Activated CD4-positive, CD25-positive, alpha-beta regulatory T cell (primary cell): ENCODE measurements at places on chromosomes 5 and 9.

GRCh38 chr5:114612406-114612805, 250.5 kb downstream of the KCNN2 start:
- no peak for DNase-seq

GRCh38 chr9:124471761-124472160, 21.5 kb downstream of the ADGRD2 start:
- DNase-seq: no peak

DNA sequence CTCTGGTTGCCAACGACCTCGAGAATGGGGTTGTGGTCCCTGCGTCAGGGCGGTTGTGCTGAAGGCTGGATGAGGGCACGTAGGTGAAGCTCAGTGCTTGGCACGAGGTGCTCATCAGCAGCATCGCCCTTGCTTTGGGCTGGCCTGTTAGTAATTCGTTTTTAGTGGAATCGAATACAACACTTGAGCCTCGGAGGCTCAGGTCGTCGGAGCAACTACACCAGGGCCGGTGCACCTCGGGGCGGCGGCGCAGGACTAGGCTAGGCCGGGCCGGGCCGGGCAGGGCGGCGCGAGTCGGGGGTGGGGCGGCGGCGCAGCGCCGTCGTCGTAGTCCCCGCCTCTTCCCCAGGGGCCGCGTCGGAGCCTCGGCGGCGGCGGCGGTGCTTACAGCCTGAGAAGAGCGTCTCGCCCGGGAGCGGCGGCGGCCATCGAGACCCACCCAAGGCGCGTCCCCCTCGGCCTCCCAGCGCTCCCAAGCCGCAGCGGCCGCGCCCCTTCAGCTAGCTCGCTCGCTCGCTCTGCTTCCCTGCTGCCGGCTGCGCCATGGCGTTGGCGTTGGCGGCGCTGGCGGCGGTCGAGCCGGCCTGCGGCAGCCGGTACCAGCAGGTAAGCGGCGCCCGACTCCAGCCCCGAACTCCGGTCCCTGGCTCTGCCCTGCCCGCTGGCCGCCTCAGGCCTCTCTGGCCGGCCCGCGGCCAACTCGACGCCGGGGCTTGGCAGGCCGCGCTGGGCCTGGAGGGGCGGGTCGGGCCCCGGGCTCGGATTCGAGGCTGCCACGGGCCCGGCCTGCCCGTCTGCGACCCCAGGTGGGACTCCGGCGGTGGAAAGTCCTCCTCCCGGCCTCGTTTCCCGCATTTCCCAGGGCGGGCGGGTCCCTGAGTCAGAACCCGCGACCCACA, at the start of gene NDFIP1:
TSS of gene NDFIP1 (plus strand) at position 348 of the 899 bp plus-strand sequence. CDS start at position 544, 196 bp downstream.
- DNase-seq: peak; percentile 59

GRCh38 chr5:77844623-77845323, 68.6 kb upstream of the TBCA start:
- DNase-seq: no peak

DNA sequence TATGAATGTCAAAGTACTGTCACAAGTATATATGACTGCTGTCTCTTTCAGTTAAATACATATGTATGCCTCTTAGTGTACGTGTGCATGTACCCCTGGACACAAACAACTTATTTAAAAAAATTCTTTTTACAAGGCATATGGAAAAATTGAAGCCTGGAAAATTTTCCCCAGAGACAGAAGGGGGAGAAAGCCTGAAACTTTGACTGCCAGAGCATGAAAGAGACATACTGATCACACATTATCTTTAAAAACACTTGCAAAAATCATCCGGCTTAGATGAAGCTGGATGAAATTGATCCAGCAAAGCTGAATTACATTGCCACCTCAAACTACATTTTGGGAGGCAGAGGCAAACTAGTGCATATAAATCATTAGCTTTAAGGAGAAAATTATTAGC, 88.0 kb upstream of the NFIB start:
- DNase-seq: no peak

GRCh38 chr5:11385251-11385900, 518.9 kb downstream of the CTNND2 start:
- DNase-seq: no peak

- DNase-seq: no peak
Observed at GRCh38 chr5:92242170-92242569, 859.1 kb upstream of the ARRDC3 start.

- no peak for DNase-seq
Observed at GRCh38 chr9:112408275-112408674, 28.4 kb downstream of the HSDL2 start.
